Stimulated activated memory B cell treated with anti-CD40 and anti-IgM and Interleukin-4, amounts not matched to agents 10 μg/mL and 1 μg/mL and 100 μg/mL, for 72 hours (primary cell): ENCODE measurements at places on chromosomes 1 and 21.

DNA sequence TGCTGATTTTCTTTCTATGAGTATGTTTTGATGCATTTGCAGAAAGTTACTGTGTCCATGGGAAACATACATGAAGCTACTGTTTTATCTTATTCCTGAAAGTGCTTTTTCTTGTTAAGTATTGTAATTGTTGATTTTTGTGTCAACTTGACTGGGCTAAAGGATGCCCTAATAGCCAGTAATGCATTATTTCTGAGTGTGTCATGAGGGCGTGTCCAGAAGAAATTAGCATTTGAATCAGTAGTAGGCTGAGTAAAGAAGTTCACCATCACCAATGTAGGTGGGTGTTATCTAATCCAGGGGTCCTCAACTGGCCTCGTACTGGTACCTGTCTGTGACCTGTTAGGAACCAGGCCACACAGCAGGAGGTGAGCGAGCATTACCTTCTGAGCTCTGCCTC is 760.2 kb downstream of the PLA2G4A start:
- no peak for ATAC-seq

GRCh38 chr1:20411196-20411980 is 74.6 kb downstream of the CAMK2N1 start:
- no peak for ATAC-seq

DNA sequence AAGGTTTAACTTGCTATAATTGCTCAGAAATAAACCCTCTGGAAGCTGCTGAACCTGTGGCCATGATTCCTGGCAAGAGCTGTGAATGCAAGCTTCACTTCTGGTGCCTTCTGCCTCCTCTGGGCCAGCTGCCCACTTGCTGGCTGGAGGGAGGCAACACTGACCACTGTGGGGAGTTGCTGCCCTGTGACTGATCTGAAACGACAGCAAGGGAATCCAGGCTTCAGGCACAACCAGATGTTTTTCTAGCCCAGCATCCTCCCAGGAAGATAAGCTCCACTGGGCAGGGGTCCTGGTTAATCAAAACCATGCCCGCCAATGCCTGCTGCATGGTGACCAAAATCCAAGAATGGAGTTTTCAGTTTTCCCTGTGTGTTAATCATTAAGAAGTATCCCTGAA is 180.0 kb upstream of the HMGB4 start:
- ATAC-seq, result no peak

- ATAC-seq, result no peak
These were observed 39.0 kb downstream of the SNAP47 start for GRCh38 chr1:227774051-227774731.

DNA sequence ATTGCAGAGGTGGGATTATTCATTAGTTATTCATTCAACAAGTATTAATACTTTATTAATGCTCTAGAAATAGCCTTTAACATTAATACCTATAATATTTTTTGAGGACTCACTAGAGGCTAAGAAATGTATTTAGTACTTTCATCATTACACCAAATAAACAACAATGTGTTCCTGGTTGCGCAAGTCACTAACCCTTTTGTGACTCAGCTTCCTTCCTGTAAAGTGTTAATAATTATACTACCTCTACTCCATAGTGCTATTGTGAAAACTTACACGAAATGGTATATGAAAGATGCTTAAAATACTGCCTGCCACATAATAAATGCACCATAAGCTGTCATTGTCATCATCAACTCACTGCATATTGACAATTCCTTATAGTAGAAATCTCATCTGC is 431.0 kb downstream of the DPYD start:
- no peak for ATAC-seq

GRCh38 chr1:22712502-22713271 is 2.0 kb downstream of the EPHB2 start:
- peak; percentile 77 for ATAC-seq

GRCh38 chr1:178411756-178412399 is 84.9 kb downstream of the CLEC20A start:
- peak; percentile 41 for ATAC-seq

GRCh38 chr1:185439727-185440415 is 122.8 kb upstream of the IVNS1ABP start:
- ATAC-seq, result peak; percentile 83

GRCh38 chr1:162873671-162874666 is 13.0 kb upstream of the CCDC190 start:
- ATAC-seq, result no peak

DNA sequence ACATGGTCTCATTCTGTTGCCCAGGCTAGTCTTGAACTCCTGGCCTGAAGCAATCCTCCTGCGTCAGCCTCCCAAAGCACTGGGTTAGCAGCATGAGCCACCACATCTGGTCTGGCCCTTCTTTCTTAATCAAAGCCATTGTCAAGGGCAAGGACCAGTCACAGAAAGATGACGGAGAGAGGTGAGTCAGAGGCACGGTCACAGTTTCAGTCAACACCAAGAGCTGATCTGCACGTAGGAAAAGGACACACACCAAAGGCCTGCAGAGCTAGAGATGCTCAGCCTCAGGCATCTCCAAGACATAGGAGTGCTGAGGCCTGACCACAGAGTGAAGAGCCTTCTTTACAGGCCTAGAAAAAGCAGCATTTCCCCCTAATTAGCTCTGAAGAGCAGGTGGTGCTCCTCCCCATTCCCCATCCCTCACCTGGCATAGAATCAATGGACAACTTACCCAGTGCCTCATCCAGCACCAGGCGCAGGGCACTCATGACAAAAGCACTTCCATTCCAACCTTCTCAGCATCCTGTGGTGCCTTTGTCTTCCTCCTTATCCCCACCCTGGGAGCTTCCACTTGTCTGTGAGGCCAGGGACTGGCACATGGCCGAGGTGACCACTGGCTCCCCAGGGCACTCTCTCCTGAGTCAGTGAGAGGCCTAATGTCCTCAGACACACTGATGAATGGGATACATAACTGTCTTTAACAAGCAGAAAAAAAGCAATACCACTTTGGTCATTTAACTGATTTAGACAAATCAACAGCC is 139.8 kb downstream of the AJAP1 start:
- ATAC-seq, result no peak

DNA sequence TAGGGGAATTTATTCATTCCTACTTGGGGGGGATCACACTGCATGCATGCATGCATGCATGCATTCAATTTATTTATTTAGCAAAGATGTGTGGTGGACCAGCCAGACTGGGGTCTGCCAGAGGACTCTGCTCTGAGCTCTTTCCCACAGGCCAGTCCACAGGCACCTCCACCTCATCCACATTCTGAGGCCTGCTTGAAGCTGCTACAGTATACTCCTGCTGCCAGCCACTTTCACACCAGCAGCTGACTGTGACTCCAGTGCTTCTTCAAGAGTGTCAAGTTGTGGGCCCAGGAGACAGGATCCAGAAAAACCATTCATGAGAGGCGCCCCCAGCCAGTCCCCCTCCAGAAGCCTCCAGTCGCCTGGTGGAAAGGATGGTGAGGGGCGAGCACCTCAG is 30.9 kb downstream of the SSBP3 start:
- no peak for ATAC-seq

DNA sequence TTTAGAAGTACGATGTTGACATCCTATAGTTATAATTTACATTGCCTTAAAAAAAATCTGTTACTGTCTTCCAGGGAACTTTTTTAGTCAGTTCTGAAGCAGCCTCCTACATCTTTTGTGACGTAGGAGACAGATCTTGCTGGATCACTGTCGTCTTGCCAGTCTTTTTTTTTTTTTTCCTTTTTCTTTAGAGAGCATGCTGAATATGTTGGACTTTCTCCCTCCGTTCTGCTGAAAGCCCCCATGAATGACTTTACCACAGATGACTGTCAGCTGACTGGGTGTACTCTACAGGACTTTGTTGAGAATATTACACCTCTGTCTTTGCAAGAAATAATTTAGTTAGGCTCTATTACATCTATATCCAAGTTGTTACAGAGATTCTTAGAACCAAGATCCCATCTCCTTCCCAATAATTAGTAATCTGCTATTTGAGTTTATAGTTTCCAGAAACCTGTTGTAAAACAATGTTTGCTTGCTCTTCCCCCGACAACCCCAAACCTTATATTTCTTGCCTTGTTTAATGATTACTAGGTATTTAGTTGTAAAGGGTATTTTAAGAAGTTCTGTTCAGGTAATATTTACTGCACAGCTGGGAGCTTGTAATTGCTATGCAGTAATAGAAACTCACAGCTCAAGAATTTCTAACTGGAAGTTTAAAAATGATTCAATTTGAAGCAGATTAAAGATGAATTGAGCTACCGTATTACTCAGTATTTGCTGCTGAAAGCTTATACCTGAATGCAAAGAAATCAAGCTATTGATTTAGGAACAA is 61.8 kb downstream of the RASAL2 start:
- no peak for ATAC-seq

DNA sequence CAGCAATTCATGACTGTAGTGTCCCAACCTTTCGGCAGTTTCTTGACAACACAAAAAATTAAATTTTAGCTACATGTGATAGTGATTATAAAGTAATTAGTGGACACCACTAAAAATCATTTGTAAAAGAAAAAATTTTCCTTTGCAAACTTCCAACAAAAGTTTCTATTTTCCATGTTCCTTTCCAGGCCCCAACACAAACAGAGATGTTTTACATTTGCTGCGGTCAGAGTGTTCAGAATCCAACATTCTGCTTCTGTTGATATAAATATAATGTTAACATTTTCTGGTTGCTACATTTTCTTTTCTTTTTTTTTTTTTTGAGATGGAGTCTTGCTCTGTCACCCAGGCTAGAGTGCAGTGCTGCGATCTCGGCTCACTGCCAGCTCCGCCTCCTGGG is 54.9 kb upstream of the WLS start:
- no peak for ATAC-seq

- ATAC-seq, result no peak
These were observed 49.8 kb upstream of the KANK4 start for GRCh38 chr1:62368989-62369388.

DNA sequence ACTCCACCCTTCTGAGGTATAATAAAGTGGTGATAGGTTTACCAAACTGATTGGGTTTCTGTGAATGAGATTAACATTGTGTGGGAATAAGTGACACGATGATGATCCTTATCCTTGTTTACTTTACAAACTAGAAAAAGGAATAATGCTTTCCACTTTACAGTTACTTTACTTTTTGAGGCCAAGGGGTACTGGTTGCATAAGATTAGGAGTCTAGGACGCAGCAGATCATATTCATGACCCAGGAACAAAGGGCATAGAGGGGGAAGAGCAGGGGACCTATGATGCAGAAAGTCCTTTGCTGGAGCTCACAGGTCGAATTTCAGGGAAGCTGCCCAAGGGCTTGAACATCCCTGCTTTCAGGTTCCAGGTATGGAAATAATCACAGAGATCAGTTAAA is 20.4 kb downstream of the FGGY start:
- no peak for ATAC-seq

DNA sequence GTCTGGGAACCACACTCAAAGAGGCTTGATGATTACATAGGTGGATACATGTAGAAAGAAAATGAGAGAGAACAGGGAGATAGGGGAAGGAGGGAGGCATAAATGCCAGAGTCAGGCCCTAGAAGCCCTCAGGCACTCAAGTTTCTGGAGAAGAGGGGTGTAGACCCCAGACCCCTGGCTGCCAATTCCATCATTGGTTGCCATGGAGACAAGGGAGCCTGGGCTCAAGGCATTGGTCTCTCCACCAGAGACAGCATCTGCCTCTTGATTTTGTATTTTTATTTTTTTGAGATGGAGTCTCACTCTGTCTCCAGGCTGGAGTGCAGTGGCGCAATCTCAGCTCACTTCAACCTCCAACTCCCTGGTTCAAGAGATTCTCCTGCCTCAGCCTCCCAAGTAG is 114.3 kb upstream of the GRIK3 start:
- no peak for ATAC-seq

- no peak for ATAC-seq
These were observed 5.4 kb downstream of the COL9A2 start for GRCh38 chr1:40311692-40312091.

- no peak for ATAC-seq
These were observed 4.5 kb downstream of the TXNIP start for GRCh38 chr1:145991735-145992412.

GRCh38 chr1:230365723-230366307 is 60.3 kb downstream of the PGBD5 start:
- ATAC-seq, result no peak

- ATAC-seq, result no peak
These were observed 14.0 kb downstream of the ZBTB40 start for GRCh38 chr1:22465671-22466070.

- no peak for ATAC-seq
These were observed 3.7 kb upstream of the SEC16B start for GRCh38 chr1:177973585-177973984.

GRCh38 chr1:23436520-23437354 is 12.2 kb upstream of the TCEA3 start:
- no peak for ATAC-seq

DNA sequence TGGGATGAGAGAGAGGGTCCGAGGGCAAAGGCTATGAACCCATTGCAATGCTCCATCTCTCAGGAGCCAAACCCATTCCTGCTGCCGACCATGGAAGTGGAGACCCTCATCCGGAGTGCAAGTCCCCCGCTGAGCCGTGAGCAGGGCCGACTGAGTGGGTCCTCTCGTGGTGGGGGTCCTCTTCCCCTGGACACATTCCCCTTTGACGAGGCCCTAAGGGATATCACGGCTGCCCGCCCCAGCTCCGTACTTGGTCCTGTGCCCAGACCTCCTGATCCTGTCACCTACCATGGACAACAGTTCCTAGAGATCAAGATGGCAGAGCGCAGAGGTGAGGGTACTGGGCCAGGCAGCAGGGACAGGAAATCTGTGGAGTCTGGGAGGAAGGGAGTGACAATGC is 11.0 kb downstream of the HYI start:
- no peak for ATAC-seq

DNA sequence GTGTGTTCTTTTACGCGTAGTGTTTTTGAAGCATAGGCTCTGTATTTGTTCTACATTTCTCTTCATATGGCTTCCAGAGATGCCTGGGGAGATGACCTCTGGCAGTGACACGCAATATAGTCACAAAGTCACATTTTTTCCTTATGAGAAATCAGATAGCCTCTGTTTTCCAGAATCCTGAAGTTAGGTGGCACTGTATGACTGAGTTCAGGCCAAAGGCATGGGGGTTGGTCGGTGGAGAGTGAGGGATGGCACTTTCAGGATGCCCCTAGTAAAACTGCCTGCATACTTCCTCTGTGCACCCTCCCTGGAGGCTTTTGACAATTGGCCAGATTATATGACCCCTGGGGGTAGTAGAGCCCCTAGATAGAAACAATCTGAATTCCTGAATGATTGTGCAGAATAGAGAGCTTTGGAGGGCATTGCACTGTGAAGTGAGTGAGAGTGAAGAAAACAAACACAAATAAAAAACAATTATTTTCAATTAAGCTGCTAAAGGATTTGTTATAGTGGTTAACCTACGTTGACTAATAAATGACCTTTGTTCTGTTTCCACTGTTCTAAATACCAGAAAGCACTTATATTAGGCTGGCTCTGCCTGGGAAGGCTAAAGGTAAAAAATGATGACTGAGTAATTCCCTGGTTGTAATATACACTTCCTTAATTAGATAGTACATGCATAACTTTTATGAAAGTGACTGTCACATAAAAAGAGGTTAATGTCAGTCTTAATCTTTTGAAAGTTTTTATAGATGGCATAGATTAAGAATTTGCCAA is 1660.8 kb downstream of the PLA2G4A start:
- no peak for ATAC-seq

- no peak for ATAC-seq
These were observed 15.8 kb upstream of the S100A11 start for GRCh38 chr1:152052606-152053005.

GRCh38 chr1:32869923-32870614 is 643 bp downstream of the FNDC5 start:
- no peak for ATAC-seq
